ENCODE measurements at places on chromosomes 4 and X.

DNA sequence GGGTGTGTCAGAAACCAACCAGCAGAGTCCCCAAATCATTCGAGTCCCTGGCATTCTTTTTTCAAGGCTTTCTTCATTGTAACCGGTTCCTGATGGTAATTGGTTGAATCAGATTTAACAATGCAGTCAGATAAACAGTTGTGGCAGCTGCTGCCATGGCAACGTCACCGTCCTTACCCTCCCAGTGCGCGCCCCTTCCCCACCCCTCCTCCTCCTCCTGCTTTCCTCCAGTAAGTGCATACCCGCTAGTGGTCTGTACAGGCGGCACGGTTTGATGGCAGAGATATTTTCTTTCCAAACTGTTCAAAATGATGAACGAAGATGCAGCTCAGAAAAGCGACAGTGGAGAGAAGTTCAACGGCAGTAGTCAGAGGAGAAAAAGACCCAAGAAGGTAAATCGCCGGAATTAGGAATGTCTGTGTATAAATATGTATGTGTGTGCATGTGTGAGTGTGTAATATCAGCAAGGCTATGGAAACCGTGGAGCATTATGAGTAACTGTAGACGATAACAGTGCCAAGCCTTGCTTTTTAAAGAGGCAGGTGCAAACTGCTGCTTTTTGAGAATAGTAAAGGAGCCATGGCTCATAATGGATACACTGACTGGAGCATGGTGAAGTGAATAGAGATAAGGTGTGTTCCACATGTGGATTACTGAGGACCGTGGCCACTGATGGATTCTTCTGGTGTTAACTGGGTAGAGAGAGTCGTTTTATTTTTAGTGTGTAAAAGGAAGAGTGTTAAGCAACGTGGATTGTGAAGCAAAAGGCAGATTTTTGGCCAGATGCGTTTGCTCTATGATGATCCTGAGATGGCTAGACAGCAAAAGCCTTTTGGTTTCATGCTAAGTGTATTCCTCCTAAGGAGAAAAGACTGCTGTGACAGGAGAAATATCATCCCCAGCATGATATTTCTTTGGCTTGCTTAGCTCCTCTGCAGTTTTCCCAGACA, at the start of gene ANK2:
Gene ANK2, plus strand, starts transcription at position 233 of the 950 bp plus-strand sequence. Its CDS starts 76 bp downstream, at position 309.
- no peak for DNase-seq

GRCh38 chr4:1056671-1057402, 45.4 kb downstream of the FGFRL1 start:
- DNase-seq, result peak; percentile 11

- DNase-seq, result no peak
Measured at GRCh38 chr4:176052744-176053143, 12.9 kb upstream of the WDR17 start.

DNA sequence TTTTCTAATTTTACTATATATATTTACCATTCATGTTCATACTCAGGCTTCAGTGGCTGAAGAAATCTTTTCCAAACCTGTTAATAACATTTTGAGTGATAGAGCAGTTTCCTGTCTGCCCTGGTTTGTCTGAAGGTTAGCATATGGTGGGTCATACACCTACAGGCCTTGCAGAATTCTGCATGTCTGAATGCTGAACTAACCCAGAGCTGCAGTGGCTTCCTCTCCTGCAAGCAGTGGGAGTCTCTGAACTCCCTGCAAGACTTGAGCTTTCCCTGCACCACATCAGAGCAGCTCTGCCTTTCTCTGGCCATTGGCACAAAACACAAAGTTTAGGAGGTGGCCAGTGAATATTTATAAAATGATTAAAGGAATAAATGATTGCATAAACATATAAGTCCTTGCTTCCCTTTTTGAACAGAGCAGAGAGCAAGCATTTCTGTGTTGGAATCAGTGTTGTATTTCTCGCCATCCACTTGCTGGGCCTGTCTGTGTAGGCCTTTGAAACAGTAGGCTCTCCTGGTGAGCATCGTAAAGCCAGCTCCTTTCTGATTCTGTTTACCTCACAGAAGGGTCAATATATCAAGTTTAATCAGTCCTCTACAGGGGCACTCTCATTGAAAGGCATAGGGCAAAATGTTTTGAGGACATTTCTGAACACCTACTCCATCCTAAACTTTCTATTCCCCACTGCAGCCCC, 15.0 kb upstream of the UNC5C start:
- DNase-seq, result no peak

DNA sequence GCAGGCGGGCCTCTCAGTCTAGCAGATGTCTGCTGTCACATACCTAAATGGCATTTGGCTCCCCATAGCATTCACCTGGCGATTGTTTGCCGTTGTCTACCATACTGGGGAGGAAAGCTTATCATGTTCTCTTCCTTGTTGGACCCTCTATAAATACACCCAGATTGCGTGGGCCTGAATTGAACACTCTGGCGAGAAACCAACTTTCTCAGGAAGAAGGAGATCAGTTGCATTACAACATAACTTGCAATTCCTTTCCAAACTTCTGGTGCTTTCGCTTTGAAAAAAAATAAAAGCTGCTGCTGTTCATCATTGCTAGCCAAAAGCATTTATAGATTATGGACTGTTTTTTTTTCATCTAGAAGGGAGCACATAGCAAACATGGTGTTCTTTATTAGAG, 230.0 kb upstream of the GPC4 start:
- no peak for DNase-seq

Data from natural killer cell (primary cell).